ENCODE measurements at places on chromosomes 16 and 17. TPM values are rescaled to one million over a fixed set of nuclear protein-coding genes. Genes with fewer than 3 reads are reported as not detected.

DNA sequence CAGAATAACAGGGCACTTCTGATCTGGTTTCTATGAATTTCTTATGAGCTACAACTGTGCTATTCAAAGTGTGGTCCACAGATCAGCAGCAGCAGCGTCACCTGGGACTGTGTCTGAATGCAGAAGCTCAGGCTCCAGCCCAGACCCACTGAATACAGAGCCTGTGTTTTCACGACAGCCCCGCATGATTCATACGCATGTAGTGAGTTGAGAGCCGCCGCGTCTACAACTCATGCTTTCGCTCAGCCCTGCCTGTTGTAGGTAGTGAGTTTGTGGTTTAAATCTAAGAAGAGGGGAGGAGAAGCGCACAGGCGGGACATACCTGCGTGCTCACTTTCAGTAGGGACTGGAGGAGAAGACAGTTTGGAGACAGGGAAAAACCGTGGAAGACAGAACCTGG is 28.5 kb upstream of the ELAC2 start:
- DNase-seq = no peak
- H3K36me3 ChIP-seq = no peaks in the 10 kb centered on the region
- no peak overlapping the region for H3K27ac ChIP-seq

IRX5 gene
- 0.34 TPM for total RNA-seq

- H3K4me3 ChIP-seq = no peak overlapping the region
- no peaks in the 10 kb centered on the region for H3K4me1 ChIP-seq
- peaks cover 3% of the 10 kb centered on the region for H3K27me3 ChIP-seq
- DNase-seq = no peak
- H3K36me3 ChIP-seq = no peaks in the 10 kb centered on the region
Observed at GRCh38 chr16:67372664-67373063, 20.6 kb downstream of the TPPP3 start.

DNA sequence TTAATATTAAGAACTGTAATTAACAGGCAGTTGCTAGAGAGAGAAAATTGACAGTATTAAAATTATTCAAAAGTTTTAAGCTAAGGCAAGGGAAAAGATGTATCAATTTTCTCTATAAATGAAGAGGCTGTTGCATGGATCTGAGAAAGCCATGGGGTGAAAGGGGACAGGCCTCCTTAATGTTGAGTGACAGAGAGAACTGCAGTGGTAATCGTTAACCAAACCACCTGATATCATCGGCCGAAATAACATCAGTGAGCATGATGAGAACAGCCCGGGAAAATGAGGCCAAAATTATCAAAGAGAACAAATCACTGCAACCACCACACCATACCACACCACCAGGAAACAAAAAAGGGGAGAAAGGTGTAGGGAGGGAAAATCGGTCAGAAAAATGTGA is 3.6 kb downstream of the ZNF423 start:
- no peaks in the 10 kb centered on the region for H3K4me1 ChIP-seq
- DNase-seq = no peak
- peaks cover 23% of the 10 kb centered on the region for H3K27me3 ChIP-seq

GRCh38 chr16:54281535-54282201 is 4.9 kb downstream of the IRX3 start:
- H3K4me1 ChIP-seq = peaks cover 17% of the 10 kb centered on the region
- no peak for DNase-seq
- peaks cover 56% of the 10 kb centered on the region for H3K27me3 ChIP-seq
- H3K27ac ChIP-seq = no peak overlapping the region
- H3K36me3 ChIP-seq = no peaks in the 10 kb centered on the region
- H3K4me3 ChIP-seq = no peak overlapping the region

DNA sequence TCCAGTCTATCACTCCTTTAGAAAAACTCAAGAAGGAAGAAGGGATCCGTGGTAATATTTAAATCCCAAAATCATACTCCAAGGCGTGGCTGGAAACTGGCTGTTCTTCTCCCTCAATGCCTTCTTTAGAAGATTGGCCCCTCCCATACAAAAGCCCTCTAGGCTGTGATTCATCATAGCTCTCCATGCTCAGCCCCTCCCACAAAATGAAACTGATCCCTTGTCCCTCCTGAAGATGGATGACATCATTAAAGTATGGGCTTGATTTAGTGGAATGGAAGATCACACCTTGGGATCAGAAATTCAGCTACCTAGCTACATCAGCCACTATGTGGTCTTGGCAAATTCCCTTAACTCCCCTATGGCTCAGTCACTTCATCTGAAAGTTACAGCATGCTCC is 4.1 kb downstream of the GRIN2A start:
- H3K27me3 ChIP-seq = peaks cover 26% of the 10 kb centered on the region
- DNase-seq = no peak
- H3K27ac ChIP-seq = no peak overlapping the region
- H3K36me3 ChIP-seq = no peaks in the 10 kb centered on the region
- peaks cover 9% of the 10 kb centered on the region for H3K4me1 ChIP-seq

DNA sequence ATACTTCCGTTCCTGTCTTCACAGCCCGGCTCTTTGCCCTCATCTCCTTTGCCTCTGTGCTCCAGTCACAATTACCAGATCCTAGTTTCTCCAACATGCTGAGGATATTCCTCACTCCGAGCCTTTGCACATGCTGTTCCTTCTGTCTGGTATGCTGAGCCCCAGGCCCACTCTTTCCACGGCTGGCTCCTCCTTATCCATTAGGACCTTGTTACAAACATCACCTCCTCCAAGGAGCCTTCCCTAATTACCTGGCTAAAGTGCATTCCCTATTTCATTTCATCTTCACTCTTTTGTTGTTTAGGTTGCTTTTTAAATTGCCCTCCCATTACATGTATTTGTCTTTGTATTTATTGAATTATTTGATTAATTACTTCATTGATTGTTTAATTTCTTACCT is 14.9 kb upstream of the ADGRG1 start:
- DNase-seq = no peak
- H3K4me3 ChIP-seq = no peak overlapping the region
- peaks cover 70% of the 10 kb centered on the region for H3K4me1 ChIP-seq
- peak overlapping the region; percentile 84 for H3K27ac ChIP-seq
- no peaks in the 10 kb centered on the region for H3K27me3 ChIP-seq

DNA sequence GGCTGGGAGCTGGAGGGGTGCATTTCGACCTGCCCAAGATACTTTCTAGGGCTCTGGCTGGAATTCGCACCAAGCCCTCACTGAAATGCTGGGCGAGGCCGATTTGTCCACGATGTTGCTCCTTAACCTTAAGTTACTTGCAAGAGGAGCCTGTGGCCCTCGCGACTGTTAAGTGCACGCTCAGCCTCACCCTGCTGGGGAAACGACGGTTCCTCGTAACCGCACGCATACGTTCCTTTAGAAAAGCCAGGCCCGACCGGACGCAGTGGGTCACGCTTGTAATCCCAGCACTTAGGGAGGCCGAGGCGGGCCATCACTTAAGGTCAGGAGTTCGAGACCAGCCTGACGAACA is 607 bp upstream of the NCOR1 start:
- DNase-seq = peak; percentile 42
- peak overlapping the region; percentile 92 for H3K27ac ChIP-seq
- H3K4me3 ChIP-seq = peak overlapping the region; percentile 98
- H3K36me3 ChIP-seq = peaks cover 11% of the 10 kb centered on the region
- peaks cover 33% of the 10 kb centered on the region for H3K4me1 ChIP-seq

DNA sequence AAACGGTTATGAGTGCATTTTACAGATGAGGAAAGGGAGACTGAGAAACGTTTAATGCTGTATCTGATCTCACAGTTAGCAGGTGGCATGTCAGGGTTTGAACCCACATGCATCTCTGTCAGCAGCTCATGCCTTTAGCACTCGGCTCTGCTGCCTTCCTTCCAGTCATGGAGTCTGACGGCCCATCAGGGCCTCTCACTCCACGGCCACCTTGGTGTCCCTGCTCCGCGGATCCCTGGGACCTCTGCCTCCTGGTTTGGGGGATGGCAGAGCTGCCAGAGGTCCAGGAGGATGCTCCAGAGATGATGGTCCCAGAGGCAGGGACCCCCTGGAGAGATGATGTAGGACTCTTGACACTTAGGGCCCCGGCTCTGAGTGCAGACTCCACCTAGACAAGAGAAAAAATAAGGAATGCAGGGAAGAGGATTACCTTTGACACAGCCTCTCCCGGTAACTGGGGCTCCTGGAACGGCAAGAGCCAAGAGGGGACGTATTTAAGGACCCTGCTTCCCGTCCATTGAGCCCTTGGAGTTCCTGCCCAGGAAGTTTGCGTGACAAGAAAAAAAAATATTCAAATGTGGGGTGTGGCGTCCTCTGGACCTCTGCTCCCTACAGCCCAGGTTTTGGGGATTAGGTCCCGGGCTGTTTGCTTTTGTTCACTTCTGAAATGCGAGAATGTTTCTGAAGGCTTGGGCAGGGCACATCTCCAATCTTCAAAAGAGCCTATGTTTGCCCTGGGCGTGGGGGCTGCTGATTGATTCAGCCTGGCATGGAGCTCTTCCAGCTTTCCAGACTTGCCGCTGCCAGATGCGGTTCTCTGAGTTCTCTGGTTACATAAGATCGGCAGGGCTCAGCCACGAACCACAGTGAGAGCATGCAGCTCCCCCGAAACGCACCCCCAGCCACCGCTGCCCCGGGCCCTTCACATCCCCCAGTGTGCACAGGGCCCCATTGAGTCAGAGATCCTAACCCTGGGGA is at the start of gene ALDH3A1:
ALDH3A1 (minus strand) TSS at position 470 of the 978 bp plus-strand sequence. CDS start 3,169 bp downstream, outside the sequence.
- H3K27me3 ChIP-seq = peaks cover 6% of the 10 kb centered on the region
- no peaks in the 10 kb centered on the region for H3K36me3 ChIP-seq
- H3K4me3 ChIP-seq = no peak within 1 kb of the TSS
- no peak for DNase-seq
- no peak within 1 kb of the TSS for H3K27ac ChIP-seq
- H3K4me1 ChIP-seq = peaks cover 2% of the 10 kb centered on the region

TBC1D3E gene
- total RNA-seq = not detected

DNA sequence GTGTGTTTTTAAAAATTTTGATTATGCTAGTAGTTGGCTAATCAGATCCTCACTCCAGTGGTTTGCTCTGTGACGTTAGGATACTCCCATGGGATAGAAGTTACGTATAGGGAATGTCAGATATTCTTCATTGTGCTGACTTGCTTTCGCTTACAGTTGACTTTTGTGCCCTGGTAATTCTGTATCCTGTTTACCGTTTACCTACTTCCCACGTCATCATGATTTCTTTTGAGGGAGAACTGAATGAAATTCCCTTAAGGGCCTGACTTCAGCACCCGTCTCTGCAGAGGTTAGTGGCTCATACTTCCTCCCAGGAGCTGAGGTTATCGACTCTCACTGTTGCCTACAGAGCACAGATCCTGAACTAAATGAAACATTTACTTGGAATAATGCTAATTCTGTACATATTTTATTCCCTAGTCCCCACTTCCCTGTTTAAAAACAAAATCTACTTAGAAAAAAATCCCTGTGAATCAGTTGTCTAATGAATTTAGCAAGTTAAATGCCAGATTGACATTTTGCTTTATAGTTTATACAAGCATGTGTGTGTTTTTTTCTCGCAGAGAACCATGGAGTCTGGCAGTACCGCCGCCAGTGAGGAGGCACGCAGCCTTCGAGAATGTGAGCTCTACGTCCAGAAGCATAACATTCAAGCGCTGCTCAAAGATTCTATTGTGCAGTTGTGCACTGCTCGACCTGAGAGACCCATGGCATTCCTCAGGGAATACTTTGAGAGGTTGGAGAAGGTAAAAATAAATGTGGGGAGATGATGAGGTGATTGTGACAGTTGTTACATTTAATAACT is 2.8 kb downstream of the PRKAR1A start:
- H3K4me3 ChIP-seq = no peak overlapping the region
- DNase-seq = no peak
- no peak overlapping the region for H3K27ac ChIP-seq
- H3K4me1 ChIP-seq = peaks cover 55% of the 10 kb centered on the region

GRCh38 chr16:28172336-28172735 is 39.4 kb downstream of the XPO6 start:
- H3K4me1 ChIP-seq = peaks cover 69% of the 10 kb centered on the region
- no peak overlapping the region for H3K4me3 ChIP-seq
- peak overlapping the region; percentile 63 for H3K27ac ChIP-seq
- DNase-seq = no peak
- H3K36me3 ChIP-seq = peaks cover 64% of the 10 kb centered on the region

DNA sequence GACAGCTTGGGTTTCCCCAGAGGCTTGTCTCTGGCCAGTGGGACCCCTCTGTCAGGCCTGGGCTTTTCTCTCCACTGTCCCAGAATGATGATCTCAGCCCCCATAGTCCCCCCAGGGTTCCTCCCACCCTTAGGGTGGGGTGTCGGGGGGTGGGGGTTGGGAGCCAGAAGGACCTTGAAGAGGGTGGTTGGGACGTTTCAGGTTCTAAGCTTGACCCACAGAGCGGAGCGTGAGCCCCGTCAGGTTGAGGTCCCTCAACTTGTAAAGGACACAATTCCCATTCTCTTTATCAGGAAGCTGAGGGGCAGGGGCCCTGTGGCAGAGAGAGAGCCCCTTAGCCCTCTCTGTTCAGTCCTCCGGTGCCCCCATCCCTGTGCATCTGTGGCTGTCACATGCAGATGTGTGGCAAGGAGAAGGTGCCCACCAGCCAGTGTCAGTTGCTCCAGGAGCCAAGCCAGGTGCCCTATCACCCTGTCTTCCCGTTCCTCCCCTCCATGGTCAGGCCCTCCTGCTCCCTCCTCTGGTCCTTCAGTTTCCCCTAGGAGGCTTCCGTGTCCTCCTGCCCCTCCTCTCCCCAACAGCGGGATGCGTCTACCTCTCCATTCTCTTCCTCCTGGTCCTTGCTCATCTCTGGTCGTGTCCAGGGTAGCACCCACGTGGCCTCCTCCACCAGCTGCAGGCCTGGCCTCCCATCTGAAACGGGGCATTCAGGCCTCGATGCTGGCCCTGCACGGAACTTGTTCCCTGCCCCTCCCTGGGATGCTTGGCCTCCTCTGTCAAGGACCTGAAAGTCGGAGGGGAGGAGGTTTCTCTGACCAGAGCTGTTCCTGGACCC is 1.5 kb upstream of the NTN3 start:
- no peak overlapping the region for H3K27ac ChIP-seq
- peaks cover 32% of the 10 kb centered on the region for H3K27me3 ChIP-seq
- H3K36me3 ChIP-seq = no peaks in the 10 kb centered on the region
- peaks cover 24% of the 10 kb centered on the region for H3K4me1 ChIP-seq
- H3K4me3 ChIP-seq = no peak overlapping the region

DNA sequence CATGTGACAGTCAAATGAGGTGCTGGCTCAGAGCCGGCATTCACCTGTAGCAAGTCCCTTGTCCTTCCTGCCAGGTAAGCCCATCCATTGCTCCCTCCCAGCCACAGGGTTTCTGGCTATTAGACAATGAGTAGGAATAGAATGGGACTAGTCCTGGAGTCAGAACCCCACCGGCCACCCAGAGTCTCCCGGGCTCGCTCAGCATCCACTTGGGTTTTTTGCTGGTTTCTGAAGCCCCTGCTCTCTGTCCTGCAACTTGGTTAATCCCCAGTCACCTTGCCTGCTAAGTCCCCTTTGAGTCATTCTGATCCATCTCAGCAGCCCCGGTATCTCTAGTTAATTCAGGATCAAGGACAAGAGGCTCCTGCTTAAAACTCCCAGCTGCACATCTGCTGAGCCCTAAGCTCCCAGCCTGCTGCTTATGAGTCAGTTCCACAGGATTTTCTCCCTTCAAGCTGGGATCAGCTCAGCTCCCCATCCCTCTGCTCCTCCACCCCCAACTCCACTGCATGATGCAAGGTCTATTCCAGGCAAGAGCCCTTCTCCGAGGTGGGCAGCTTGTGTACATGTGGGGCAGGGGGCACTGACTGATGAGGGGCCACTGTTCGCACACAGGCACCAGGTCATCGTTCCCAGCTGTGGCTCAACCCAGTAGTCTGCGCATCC is 19.9 kb upstream of the MRPS23 start:
- DNase-seq = no peak
- no peak overlapping the region for H3K4me3 ChIP-seq
- no peak overlapping the region for H3K27ac ChIP-seq
- no peaks in the 10 kb centered on the region for H3K36me3 ChIP-seq
- peaks cover 25% of the 10 kb centered on the region for H3K4me1 ChIP-seq

PLLP gene
- 0.65 TPM for total RNA-seq

Measured in activated CD8-positive, alpha-beta T cell treated with anti-CD3 and anti-CD28 coated beads for 36 hours (primary cell).